ENCODE measurements at places on chromosomes 3 and 15.

GRCh38 chr3:149781741-149782140 is 10.6 kb downstream of the ANKUB1 start:
- no peak for DNase-seq

DNA sequence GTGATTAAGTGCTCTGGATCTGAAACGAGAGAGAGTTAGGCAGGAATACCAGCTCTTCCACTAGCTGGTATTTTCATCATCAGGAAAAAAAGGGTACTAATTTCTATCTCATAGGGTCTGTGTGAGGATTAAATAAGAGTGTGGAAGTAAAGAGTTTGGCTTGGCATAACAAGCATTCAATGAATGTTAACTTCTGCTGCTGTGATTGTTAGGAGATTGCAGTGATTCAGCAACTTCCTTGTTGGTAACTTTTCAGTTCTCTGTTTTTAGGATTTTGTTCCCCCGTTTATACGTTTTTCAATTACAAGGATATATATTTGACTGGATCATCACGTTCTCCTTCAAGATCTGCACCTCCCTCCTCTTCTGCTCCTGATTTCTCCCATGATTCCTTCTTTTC is 65.9 kb upstream of the MYO5C start:
- DNase-seq, result no peak

DNA sequence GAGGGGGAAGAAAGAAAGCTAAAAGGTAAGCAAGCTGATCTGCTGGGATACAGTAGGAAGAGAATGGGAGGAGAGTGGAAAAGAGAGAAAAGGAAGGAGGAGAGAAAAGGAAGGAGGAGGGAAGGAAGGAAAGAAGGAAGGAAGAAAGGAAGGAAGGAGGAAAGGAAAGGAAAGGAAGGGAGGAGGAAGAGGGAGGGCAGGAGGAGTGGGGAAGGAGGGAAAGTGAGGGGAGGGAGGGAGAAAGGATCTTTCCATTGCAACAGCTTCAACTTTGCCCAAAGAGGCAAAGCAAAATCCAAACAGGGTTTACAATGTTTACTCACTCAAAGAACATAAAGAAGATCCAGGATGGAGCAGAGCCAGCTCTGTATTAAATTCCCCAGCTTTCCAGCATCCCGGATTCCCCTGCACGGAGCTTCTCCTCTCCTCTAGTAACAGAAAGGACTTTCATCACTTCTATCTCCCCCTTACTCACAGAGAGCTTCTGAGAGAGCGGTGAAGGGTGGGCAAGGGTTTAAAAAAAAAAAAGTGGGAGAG is 494.2 kb upstream of the PROK2 start:
- no peak for DNase-seq

DNA sequence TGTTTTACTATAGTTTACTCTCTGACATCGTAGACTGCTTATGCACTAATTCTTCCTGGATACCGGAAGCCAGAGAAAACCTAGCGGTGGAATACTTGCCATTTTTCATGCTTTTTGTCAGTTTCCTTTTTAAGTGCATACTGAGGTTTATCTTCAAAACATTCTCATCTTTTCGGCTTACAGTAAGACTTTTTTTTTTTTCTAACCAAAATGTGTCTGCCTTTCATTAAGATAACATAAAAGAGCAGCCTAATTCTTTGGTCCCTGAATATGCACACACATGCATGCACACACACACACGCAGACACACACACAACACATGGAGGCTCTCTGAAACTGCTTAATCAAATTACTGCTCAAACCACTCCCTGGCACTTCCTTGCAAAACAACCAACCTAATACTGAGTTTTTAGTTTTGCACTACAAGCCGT is 1.3 kb downstream of the ZNF445 start:
- no peak for DNase-seq

DNA sequence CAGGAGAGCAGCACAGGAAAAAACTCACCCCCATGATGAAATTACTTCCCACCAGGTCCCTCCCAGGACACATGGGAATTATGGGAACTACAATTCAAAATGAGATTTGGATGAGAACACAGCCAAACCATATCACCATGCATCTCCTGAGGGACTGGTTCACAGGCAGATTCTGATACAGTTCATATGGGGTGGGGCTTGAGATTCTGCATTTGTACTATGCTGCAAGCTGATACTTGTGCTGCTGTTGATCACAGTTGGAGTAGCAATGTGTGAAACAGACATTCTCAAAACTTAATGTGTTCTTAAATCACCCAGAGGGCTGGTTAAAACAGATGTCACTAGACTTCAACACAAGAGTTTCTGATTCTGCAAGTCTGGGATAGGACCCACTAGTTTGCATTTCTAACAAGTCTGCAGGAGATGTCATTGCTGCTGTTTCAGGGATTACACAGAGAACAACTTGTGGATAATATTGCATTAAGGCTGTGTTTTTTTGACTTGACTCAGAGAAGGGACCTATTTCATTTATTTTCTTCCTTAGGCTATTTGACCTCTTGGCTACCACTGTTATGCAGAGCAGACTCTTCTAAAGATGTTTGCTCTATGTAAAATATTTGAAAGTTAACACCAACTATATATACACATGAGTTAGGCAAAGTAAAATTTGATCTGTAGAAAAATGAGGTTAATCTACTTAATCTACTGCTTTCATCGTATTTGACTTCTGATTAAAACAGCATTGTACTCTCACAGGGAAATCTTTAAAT is 194.2 kb upstream of the CNTN3 start:
- no peak for DNase-seq

- DNase-seq, result no peak
Measured at GRCh38 chr3:29668728-29669127, 387.9 kb downstream of the RBMS3 start.

- DNase-seq, result no peak
Measured at GRCh38 chr3:120820748-120821147, 78.2 kb downstream of the GTF2E1 start.

DNA sequence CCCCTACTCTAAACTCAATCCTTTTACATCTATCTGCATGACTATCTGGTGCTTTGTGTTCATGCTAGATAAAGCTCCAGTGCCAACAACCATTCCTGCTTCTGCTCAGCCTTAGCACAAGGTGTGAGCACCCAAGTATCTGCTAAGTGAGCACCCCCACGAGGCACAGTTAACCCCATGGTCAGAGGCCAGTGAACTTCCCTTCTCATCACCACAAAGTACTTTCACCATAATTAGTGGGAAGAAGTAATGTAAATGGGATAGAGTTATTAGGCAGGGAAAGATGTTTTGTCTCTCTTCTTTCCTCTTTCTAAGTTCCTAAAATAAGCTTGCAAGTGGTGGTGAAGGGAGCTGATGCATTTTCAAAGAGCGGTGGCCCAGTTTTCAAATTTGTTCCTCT is 96.4 kb downstream of the ANO10 start:
- DNase-seq, result no peak

- no peak for DNase-seq
Measured at GRCh38 chr3:183213415-183214276, 39.4 kb upstream of the B3GNT5 start.

DNA sequence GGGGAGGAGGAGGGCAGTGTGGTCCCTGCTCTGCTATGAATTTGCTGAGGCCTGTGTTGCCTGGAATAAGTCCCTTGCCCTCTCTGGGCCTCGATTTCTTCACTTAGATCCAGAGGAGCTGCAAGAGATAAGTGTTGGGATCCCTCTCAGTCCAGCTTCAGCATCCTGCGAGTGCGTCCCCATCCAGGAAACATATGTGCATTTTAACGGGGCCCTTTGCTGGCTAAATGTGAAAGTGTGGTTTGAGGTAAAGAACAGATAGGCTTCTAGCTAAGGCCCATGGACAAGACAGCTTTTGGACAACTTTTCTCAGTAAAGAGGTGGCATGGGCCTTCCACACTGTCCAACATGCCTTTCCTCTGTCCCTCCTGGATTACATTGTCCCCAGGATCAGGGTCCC is 26.5 kb downstream of the RPLP1 start:
- no peak for DNase-seq

DNA sequence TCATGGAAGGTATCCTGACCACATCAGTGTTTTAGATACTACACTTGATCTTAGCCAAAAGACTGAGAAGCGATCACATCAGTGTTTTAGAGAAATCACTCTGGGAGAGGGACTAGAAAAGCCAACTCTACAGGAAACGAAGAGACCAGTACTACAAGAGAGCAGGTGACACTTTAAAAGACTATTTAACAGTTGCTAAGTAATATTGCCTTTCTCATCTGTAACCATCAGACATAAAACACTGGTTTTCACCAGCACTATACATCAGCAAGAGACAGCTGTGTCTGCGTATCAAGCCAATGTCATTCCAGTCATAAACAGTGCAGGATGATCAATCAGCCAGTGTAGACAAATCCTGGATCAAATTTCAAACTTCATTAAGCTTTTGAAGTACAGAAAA is 66.7 kb downstream of the GLB1 start:
- no peak for DNase-seq

- no peak for DNase-seq
Measured at GRCh38 chr15:101174152-101174920, 77.5 kb downstream of the CHSY1 start.

DNA sequence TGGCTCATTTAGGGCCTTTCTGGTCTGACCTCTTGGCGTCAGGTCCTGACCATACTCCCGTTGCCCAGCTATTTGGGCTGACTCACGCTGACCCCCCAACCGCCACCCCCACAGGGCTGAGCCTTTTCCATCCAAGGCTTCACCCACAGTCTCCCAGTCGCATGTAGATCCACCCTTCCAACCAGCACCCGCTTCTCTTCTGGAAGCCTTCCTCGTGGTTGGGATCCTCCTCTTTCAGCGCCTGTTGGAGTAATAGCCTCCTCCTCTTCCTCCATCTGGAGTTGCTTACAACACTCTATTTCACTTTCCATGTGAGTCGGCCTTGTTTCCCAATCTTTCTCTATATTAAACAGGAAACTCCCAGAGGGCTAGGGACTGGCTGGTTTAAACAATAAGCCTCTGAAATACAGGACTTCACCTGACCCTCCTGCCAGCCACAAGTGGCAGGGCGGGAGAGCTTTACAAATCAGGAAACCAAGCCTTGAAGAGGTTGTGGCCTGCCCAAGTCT is 2.1 kb upstream of the ALAS1 start:
- DNase-seq, result no peak

GRCh38 chr15:55343168-55343567 is 24.1 kb downstream of the PIGB start:
- DNase-seq, result no peak

- DNase-seq, result peak; percentile 86
Measured at GRCh38 chr3:48400824-48401433, 28.9 kb downstream of the FBXW12 start.

DNA sequence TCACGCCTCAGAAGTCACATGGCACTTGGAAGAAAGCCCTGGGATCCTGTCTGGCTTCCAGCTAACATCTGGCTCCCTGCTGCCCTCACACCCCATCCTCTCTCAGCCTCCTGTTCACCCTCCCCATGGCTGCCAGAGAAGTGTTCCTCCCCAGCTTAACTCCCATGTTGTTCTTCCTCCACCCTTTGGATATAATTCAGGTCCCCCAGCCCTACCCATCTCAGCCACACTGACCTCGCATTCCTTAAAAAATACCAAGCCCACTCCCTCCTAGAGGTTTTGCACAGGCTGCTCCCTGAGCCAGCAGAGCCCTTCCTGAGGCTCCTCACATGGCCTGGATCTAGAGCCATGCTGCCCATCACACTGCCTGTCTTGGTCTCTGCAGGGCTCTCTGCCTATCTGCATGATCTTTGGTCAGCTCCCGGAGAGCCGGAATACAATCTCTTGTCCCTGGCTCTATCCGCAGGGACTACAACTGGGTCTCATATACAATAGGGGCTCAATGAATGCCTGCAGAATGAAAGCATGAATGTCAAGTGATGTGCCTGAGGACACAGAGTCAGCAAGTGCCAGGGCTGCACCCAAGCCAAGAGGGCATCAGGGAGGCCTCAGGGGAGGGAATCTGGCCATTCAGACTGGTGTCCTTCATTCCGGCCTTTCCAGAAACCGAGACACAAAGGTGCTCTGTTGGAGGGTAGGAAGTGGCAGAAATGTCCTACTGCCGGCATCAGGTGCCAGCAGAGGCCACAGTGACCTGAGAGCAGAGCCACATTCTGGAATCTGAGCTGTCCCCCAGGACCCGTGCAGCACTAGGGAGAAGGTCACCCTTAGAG is 3.8 kb upstream of the TKT start:
- DNase-seq, result no peak

DNA sequence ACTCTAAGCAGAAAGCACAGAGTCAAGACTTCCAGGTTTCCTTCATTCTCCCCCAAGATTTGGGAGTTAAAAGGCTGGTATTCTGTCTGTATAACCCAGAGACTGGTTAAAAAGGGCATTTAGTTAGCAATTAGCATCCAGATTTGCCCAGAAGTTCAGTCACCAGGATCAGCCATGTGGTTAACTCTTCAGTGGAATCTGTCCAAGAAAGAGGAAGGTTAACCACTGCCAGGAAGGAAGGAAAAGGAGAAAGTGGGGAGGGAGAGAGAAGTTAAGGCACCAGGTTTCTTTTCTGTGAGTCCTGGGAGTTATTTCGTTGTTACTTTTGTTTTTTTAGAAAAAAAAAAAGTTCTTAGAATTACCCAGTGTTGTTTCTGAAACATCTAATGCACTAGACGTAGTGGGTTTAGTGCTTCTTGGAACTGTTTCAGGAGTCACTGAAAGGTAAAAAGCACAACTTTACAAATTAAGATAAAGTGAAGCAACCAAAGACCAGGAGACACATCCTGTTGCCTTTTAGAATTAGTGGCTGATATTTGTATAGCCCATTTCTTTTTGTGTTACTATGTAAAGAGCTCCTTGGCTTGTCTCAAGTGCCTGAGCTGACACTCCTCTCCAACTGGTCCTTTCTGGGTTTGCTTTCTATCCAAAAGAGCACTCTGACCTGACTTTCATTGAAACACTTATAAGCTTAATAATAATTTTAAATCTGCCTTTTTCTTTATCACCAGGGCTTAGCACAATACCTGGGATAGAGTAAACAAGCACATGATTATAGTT is 128.6 kb downstream of the ABI3BP start:
- no peak for DNase-seq

GRCh38 chr15:36798794-36799193 is 219.4 kb downstream of the CDIN1 start:
- DNase-seq, result no peak

DNA sequence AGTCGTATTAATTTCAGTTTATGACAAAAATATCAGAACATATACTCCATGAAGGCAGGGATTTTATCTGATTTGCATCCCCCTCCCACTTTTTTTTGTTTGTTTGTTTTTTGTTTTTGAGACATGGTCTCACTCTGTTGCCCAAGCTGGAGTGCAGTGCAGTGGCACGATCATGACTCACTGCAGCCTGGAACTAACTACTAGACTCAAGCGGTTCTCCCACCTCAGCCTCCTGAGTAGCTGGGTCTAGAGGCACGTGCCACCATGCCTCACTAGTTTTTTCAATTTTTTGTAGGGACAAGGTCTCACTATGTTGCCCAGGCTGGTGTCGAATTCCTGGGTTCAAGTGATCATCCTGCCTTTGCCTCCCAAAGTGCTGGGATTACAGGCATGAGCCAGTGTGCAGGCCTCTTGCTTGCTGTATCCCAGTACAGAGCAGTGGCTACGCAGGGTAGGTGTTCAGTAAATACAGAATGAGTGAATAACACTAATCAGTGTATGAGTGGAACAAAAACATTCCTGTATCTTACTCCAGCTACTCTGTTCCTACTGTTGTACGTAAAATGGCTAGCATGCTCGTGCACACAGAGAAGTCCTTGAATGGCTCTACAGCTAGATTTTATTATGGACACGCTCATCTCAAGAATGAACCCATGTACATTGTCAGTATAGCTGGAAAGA is 272.4 kb downstream of the FOXP1 start:
- no peak for DNase-seq

All from GM10248 (cell line).